ENCODE measurements at places on chromosomes 2 and 18. TPM values are rescaled to one million over a fixed set of nuclear protein-coding genes. Genes with fewer than 3 reads are reported as not detected.

DNA sequence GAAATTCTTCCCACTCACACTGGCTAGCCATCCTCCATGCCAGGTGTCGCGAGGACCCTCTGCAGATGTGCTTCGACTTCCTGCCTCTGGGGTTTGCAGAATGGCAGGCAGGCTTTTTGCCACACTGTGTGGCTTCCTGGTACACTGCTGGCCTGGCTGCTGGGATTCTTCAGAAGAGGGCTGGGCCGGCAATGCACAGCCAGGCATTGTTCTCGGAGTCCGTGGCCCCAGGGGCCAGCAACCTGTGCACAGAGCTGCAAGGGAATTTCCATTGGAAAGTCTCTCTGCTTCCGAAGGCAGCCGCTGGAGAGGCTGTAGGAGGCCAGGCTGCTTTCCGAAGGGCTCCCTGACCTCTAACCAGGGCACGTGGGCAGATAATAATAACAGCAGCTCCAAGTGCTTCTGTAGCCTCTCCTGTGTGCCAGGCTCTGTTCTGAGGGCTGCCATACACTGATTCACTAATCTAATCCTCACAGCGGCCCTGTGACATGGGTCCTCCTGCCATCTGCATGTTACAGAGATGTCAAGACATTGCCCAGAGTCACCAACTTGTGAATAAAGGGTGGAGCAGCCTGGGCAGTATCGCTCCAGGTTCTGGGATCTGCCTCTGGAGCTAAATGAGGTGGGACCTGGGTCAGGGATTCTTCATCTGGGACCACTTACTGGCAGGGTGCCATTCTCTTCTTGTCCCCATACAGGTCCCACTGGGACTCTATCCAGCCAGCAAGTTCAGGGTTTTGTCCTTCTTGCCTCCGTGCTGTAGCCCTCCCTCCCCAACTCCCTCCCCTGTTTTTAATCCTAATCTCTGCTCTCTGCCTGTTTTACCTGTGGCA lies 5.0 kb downstream of the LDLRAD4 start:
- DNase-seq, result no peak

- no peak for DNase-seq
Observed at GRCh38 chr2:189542145-189542882, 38.3 kb downstream of the SLC40A1 start.

- DNase-seq, result peak; percentile 31
Observed at GRCh38 chr2:175366815-175367214, 185.3 kb upstream of the ATP5MC3 start.

DNA sequence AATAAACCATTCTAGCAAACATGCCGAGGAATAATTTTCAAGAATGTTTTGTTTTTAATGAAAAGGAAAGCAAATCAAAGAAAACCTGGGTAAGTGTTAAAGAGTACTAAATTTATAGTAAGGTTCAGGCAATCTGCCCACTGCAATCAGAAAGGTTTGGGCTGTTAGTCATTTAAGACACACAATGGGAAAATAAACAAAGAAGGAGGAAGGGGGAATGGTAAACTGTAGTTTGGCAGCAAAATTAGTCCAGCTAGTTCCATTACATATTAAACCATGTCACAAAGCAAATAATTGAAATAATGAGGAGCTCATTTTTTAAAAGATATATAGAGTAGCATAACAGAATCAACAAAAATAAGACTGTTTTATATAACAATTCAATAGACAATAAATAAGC lies 87.5 kb upstream of the COPS8 start:
- no peak for DNase-seq

DNA sequence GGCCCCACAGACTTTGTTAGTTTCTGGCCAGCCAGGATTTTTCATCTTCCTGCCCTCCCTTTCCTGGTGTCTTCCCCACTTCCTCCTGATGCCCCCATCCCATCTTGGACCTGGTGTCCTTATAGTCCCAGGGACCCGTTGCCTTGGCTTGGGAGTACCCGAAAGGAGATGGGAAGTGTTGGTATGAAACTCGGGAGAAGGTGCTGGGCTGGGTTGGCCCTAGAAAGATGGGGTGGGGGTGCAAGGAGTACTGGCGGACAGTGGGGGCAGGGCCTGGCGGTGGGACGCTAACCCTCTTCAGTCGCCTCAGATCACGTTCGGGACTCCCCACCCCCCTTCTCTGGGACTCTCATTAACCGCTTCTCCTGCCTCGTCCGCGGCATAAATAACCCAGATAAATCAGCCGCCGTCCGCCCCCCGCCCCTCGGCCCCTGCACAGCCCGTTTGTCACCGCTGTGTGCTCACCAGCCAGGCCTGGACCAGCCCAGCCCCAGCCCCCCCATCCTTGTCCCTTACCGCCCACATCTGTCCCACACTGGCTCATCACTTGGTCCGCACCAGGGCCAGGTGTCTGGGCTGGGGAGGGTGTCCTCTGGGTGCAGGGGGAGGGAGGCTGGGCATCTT lies 3.7 kb upstream of the ASIC4 start:
- no peak for DNase-seq

DNA sequence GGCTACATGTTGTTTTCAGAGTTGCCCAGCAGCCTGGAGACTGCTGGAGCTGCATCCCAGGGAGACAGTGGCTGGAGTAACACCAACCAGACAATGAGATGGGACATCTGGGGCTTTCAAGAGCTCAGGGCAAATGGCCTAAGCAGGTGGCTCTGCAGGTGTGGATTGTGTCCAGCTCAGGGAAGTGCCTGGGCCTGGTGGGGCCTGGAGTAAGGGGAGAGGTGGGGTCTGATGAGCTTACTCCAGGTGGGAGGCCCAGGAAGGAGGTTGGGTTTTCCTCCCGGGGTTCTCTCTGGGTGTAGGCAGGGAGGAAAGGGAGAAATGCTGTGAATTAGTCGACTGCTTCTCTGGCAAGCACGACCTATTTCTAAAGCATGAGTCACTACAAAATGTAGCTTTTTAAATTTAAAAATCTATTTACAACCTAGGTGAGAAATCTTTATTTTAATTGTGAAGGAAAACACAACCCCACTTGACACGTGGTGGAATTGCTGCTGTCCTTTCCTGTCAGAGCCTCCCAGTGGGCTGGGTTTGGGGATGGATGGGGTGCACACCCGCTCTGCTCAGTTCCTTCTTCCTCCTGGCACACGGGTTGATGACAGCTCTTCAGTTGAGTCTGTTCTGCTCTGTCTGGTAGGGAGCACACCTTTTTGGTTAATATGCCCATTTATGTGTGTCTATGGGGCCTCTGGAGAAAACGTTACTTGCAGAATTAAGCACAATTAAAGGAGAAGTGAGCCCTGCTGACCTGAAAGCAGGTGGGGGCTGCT lies 81.6 kb downstream of the SH3RF3 start:
- DNase-seq, result no peak

DNA sequence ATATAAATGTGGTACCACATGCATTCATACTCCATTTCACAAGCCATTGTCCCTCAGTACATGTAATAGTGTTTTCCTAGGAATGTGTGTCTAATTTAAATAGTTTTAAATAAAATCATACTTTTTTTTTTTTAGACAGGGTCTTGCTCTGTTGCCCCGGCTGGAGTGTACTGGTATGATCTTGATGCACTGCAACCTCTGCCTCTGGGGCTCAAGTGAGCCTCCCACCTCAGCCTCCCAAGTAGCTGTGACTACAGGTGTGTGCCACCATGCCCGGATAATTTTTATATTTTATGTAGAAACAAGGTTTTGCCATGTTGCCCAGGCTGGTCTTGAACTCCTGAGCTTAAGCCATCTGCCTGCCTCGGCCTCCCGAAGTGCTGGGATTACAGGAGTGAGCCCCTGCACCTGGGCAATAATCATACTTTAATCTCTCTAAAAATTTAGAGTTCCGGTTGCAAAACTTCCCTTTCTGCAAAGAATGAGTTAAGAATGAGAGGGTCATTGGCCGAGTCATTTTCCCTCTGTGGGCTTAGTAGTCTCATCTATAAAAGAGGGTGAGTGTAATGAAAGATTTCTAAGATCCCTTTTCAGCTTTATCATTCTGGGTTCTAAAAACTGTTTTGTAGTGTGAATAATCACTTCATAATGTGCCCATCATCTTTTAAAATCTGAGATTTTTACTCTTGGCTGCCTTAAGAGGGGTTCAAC lies 116.0 kb upstream of the PELI1 start:
- DNase-seq, result no peak

- peak; percentile 36 for DNase-seq
Observed at GRCh38 chr18:61892683-61893308, at the start of gene RNF152. Gene RNF152, minus strand, starts transcription at chr18:61893007. Its CDS starts 76,544 bp downstream, at chr18:61816463.

- DNase-seq, result no peak
Observed at GRCh38 chr2:9174771-9175437, 31.7 kb upstream of the ASAP2 start.

DNA sequence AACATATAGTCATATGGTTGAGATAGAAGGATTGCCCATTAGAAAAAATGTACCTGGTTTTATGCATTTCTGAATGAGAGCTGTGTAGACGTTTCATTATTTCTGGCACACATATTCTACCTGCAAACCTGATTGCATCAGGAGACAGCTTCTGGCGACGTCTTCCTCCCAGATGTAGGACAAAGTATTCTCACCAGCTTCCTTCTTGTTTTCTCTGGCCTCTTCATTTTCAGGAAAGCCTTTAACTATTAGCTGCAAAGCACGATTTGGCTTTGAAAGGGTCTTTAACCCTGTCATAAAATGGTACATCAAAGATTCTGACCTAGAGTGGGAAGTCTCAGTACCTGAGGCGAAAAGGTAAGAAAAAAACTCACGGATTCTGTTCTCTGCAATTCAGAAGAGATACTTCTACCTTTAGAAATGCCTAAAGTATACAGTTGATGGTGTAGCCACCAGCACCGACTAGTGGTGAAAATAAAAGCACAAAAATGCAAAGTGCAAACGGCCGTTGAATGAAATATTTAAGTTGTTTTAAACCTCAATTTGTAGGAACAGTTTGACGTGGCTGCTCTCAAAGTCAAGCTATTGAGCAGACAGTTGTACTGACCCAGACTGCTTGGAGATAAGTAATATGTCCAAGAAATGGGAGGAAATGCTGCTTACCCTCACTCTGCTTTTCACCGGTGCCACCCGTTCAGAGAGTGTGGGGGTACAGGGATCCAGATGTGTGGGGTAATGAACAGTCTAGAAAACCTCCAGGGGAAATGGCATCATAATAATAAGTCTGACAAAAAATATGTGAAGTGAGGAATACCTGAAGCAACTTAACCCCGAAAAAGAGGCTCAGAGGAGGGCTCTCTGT lies 20.2 kb downstream of the IL18RAP start:
- peak; percentile 65 for DNase-seq

DNA sequence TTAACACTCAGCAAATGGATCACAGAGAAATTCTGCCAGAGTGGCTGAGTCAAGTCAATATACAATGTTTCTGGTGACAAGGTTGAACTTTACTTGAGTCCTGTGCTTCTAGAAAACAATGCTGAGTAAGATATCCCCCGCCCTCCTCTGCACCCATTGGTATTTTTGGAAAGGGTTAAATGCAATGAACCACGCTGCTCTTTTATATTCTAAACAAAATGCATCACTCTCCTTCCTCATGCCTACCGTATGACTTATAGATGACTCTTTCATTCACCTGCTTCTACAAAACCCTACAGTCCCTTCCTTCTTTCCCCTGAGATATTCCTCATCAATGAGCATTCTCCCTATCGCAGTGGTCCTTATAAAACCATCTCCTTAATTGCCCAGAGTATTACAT lies 168.8 kb downstream of the TXNL1 start:
- DNase-seq, result no peak

DNA sequence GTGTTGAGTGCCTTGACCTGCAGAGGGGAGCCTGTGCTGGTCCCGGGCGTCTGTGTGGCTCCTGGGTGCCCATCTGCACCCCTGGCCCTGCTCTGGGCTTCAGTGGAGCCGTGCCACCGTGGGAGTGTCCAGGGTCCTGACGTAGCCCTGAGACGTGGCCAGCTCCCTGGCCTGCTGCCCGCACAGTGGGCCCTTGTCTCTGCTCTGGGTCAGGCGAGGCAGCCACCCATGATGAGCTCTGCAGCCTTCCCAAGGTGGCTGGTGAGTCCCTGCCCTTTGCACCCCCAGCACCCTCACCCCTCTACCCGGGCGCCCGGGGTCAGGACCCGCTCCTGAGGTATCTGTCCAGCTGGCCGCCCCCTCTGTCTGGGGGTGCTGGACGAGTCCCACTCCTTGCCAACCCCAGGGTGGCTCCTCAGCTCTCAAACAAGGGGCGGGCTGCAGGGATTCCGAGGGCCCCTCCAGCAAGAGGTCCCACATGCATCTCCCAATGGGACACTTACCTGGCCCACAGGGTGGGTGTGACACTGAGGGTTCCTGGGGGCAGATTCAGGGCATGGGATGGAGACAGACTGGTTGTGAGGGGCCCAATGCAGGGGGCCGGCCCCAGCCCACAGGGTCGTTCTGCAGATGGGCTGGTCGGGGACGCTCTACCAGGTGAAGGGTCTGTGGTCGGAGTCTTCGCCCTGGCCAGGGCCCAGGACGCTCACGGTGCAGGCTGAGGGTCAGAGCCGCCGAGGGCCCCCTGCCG lies 2.4 kb downstream of the NEU4 start:
- DNase-seq, result no peak

DNA sequence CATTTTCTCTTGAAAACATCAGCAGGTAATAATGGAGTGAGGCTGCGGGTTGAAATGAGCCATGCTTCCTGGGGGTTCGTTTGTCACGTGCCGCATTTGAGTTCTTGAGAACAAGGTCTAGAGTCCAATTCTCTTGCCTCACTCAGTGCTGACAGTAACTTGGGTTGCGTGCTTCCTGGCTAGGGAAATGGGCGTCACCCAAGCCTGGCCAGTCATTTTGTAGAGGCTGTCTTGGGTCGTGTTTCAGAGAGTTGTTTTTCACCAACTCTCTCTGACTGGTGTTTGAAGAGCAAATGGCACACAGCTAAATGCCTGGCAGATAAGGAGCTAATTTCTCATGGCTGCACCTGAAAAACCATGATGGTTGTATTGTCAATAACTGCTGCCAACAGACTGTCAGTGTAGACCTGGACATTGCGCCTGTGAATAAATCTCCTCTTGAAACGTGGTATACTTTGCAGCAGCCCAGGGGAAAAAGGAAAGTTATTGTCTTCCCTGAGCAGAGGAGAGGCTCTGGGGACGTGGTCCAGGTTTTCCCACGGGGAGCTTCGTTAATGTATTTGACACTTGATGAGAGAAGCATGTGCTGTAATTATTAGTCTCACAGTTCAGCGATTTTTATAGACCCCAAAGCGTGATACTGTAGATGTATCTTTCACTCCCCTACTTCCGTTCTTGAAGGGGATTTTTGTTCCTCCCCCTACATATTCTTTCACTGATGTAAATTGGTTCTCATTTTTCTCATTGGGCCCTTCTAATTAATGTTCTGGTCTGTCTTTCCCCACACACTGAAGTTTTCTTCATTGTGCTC lies 196.0 kb downstream of the FHOD3 start:
- DNase-seq, result no peak

DNA sequence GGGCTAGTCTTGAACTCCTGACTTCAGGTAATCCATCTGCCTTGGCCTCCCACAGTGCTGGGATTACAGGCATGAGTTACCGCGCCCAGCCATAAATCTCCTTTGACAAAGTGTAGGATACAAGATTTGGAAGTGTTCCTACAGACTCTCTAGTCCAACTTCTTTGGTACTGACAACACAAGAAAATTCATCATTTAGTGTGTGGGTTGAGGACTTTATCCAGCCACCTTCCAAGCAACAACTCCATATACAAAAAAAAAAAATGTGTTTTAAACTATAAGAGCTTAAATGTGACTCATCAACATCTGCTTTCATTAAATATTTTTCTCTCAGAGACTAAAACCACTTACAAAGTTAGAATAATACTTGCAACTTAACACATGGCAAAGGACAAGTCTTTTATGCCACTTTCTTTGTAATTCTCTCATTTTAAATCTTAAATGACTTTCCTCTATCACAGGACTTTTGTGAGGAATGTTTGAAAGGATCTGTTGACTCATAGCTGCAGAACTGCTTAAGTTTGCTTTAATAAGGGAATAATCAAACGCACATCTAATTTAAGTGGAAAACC lies 46.2 kb upstream of the ITGAV start:
- no peak for DNase-seq

Gene SLC5A7
- not detected for polyA plus RNA-seq
